ENCODE measurements at places on chromosomes 2 and 18. TPM values are rescaled to one million over a fixed set of nuclear protein-coding genes. Genes with fewer than 3 reads are reported as not detected.

DNA sequence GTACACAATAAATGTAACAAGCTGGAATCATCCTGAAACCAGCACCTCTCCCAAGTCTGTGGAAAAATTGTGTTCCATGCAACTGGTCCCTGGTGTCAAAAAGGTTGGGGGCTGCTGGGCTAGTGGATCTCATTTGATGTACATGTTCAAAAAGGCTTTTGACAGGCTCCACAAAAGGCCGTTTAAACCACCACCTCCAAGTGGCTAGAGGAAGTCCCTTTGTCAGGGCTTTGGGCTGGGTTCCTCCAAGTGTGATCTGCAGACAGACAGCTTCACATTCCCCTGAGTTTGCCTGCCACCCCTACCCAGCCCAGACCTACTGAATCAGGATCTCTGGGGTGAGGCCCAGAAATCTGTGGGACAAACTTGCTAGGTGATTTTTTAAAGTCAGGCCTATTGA lies 84.7 kb downstream of the TGFA start:
- DNase-seq = no peak

- DNase-seq = no peak
These were observed 112.8 kb upstream of the MAP4K3 start for GRCh38 chr2:39549718-39550464.

DNA sequence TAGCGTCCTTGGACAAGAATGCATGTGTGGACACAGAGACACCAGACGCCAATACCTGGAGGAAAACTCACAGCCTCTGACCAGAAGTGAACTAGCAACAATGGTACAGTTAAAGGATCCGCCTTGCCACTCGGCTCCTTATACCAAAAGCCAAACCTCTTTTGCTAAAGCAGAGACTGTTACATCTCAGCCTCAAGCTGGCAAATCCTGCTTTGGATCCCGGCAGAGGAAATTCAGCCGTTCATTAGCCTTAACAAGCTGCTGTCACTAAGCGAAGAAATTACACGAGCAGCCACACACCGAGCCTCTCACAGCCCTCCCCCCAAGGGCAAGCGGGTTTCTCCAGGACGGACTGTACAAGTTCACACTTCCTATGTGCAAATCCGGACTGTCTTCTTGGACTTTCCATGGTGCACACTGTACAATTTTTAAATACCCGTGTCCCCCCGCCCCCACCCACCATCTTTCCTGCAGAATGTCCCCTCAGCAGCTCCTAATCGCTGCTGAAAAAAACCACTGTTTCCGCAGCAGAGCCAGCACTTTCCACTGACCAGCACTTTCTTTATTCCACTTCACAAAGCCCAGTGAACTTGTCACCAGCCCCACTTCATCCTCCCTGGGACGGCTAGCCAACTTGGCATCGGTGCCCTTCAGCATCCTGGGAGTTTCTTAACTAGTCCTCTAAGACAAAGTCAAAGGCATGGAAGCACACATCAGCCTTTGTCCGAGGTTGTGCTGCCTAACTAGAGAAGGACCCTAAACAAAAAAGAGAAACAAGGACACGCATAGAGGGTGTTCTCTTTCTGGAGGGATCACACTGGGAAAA lies 1.5 kb downstream of the KLF7 start:
- DNase-seq = peak; percentile 76

- DNase-seq = no peak
These were observed 81.4 kb upstream of the MSH2 start for GRCh38 chr2:47321411-47322031.

DNA sequence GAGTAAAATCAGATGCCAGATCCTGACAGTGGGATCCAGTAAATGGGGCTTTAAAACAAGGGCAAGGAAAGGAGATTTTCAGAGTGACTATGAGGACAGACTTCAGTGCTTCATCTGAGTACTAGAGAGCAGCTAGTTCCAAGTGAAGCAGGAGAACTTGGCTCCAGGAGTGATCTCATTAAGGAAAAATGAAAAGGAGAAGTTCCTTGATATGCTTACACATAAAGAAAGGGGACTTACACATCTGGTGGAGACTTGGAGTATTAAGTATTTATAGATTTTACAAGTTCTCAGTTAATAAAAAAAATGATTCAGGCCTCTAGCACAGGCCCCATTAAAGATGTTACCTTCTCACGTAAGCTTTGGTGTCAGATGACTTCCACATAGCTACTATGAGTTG lies 105.8 kb downstream of the ICOS start:
- DNase-seq = no peak

DNA sequence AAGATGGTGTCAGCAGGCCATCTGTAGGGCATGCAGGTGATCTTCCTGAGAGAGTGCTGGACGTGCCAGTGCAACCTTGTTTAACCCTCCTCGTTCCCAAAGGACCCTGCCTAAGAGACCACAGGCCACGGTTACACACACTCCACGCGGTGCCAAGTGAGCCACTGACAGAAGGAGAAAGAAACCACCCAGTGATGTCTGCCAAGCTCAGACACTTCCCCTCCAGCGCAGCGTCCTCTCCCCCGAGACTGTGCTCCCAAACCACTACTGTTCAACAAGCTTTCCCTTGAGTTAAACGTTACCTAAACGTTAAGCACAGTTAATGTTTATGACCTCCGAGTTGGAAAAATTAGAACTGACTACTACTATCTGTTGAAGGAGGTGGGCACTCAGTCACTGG lies 119.1 kb upstream of the NCK2 start:
- no peak for DNase-seq

DNA sequence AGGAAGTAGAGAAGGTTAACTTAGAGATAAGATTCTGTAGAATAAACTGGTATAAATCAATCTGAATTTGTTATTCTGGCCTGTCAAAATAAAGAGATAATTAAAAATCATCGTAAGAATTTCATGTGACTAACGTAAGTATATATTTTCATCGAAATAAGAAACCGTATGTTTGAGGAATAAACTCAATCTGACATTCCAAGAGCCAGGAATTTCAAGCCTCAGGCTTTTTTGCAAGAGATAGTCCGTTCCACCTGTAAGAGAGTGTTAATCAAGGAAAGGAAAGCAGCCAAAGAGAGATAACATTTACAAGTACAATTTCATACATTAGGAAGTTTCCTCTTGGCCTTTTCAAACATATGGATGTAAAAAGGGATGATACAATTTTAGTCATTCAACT lies 701.5 kb downstream of the CBLN2 start:
- DNase-seq = no peak

DNA sequence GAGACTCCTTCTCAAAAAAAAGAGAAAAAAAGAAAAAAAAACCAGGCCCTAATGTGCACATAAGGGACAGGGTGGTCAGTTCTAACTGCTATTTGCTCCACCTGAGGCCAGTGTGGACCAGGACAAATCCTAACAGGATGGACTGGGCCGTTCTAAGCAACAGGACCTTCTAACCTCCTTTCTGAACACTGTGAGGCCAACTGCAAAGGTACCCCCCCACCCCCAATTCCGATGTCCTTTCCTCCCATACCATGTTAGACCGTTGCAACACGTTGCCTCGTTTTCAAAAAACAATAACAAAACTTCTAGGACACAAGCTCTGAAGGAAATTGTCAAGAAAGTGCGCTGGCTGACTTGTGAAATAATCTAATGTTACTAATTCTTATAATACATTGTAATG lies 1.2 kb downstream of the THAP4 start:
- no peak for DNase-seq

GRCh38 chr2:43478412-43479086 lies 117.3 kb downstream of the THADA start:
- DNase-seq = no peak

DNA sequence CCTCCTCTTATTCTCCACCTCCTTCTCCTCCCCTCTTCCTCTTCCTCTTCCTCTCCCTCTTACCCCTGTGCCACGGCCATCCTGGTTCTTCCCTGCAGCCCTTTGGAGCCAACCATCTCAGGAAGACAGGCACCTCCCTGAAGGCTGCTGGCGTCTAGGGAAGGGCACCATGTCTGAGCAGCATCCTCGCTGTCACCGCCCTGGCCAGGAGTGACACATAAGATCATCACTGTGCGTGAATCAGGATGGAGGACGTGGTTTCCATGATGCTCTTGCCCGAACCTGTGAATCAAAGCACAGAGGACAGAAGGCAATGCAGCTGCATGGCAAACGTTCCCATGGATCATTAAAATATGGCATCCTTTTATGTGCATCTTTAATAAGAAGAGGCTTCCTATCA lies 236.0 kb downstream of the SH3BP4 start:
- DNase-seq = no peak

GRCh38 chr2:128642821-128643220 lies 324.2 kb upstream of the HS6ST1 start:
- DNase-seq = peak; percentile 16

DNA sequence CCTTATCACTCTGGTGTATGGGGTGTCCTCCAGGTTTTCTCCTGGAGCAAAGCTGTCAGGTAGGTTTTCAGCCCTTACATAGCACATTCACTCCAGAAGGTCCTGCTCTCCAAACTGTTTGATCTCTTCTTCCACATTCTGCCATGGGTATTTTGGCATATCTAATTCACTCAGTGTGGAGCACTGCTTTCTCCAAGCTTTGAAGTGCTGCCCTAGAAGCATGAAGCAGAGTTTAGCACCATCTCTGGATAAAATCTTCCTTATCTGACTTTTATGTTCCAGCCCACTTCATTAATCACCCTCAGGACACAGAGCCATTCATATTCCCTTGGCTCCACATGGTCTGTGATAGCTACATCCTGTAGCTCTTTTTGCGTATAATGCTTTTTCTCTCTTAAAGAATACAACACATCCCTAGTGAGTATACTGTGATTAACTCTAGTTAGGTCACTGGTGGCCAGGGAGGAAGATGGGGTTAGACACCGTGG lies 56.7 kb upstream of the ARHGAP28 start:
- no peak for DNase-seq

- no peak for DNase-seq
These were observed 238.5 kb upstream of the ZNF521 start for GRCh38 chr18:25590456-25590855.

GRCh38 chr2:99771681-99772333 lies 282.0 kb upstream of the REV1 start:
- peak; percentile 28 for DNase-seq

GRCh38 chr2:32222966-32223365 lies 41.7 kb downstream of the NLRC4 start:
- no peak for DNase-seq

- no peak for DNase-seq
These were observed 30.4 kb downstream of the CYTIP start for GRCh38 chr2:157413326-157414035.

DNA sequence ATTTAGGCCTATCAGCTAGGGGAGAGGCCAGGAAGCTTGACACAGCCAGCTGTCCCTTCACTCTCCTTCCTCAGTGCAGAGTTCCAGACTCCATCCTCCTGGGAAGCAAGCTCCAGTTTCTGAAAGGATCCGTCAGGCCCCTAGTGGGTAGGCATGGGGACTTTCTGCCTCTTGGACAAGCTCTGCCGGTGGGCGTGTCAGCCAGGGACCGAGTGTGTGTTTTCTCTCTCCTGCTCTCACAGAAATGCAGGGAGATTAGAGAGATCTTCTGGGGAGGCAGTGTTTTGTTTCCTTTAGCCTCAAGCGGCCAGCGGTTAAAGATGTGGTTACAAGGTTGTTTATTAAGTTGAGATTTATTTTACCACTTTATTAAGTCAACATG lies 29.9 kb upstream of the OTOS start:
- no peak for DNase-seq

GRCh38 chr2:143204062-143204461 lies 74.8 kb downstream of the ARHGAP15 start:
- no peak for DNase-seq

GRCh38 chr2:113251118-113251517 lies 27.6 kb downstream of the PAX8 start:
- DNase-seq = no peak

GRCh38 chr2:72185206-72185605 lies 37.5 kb upstream of the CYP26B1 start:
- no peak for DNase-seq

- no peak for DNase-seq
These were observed 37.1 kb downstream of the CENPO start for GRCh38 chr2:24830351-24830750.

- DNase-seq = no peak
These were observed 57.5 kb downstream of the PIAS2 start for GRCh38 chr18:46859855-46860254.

- no peak for DNase-seq
These were observed 100.8 kb upstream of the ATP5MC3 start for GRCh38 chr2:175282300-175282699.

DNA sequence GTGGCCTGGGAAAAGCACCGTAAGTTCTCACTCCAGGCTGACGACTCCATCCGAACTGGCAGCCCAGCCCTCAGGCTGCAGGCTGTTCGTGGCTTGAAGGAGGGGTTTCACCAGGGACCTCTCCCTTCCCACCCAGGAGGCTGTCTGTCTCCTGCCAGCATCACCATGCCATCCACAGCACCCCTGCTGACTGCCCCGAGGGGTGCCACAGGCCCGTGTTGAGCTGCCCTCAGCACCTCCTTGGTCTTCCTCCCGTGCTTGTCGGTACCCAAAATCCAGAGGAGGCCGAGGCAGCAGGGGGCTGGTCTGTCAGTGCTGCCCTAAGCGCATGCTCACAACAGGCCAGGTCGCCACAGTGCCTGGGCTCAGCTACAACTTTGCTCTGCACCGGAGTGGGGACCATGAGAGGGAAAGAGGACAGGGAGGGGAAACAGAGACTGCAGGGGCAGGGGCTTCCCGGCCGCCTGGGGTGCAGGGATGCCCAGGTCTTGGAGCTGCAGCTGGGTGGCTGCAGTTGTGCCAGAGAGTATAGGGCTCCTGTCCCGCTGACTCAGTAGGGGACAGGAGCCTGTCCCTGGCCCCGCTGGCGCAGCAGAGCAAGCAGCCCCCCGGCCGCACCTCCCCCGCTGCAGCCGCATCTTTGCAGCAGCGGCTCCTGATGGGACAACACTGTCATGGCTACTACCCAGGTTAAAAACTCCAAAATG lies 963.7 kb upstream of the CRIM1 start:
- DNase-seq = no peak

- DNase-seq = no peak
These were observed 228.5 kb downstream of the ALPK2 start for GRCh38 chr18:58400331-58400870.

PARD3B gene
- 5.1 TPM for total RNA-seq

UGT1A5 gene
- total RNA-seq = not detected

TFCP2L1 gene
- 0.16 TPM for total RNA-seq

ATP8B1 gene
- total RNA-seq = 9.0 TPM

FSHR gene
- 0.19 TPM for total RNA-seq

CIB4 gene
- not detected for total RNA-seq

NETO1 gene
- not detected for total RNA-seq

NTSR2 gene
- 0.16 TPM for total RNA-seq

LBX2 gene
- total RNA-seq = 0.14 TPM

SETBP1 gene
- total RNA-seq = 7.5 TPM

ERICH2 gene
- total RNA-seq = 1.6 TPM

ATG16L1 gene
- total RNA-seq = 20.2 TPM

RIT2 gene
- total RNA-seq = not detected

DSG1 gene
- 1.7 TPM for total RNA-seq

CCNYL1 gene
- total RNA-seq = 7.1 TPM

CCBE1 gene
- total RNA-seq = 0.20 TPM

All from heart left ventricle (tissue), 16 donors.